ENCODE measurements at places on chromosomes 1 and 21.
A peak's percentile ranks its signal among the peaks of the same experiment; 100 is the strongest.

DNA sequence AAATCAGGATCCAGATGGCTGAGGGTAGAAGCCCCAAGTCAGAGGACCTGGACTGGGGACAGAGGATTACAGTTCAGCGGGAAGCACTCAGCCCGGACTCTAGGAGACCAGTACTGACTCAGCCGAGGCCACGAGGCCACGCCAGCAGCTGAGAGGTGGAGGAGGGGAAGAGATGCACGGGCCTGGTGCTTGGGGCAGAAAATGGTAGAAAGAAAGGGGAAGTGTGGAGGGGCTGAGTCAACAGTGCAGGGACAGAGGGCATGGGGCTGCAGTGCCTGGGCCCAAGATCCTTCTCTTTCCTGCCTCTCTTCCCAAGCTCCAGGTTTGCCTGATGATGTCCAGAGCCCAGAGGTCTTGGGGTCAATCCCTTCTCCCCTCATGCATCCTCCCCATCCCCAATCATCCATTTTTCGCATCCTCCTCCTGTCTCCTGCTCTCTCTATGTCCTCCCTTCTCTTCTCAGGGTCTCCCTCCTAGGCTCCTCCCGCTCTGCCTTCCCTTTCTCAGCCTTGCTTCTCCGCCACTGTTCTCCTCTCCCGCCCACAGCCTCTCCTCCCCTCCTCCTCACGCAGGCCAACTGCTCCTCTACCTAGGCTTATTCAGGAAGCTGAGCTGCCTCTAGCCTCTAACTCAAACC, 7.7 kb downstream of the ARHGEF2 start:
- H3K4me1 ChIP-seq = peaks cover 96% of the 10 kb centered on the region
- no peaks in the 10 kb centered on the region for H3K27me3 ChIP-seq
- H3K36me3 ChIP-seq = peaks cover 21% of the 10 kb centered on the region
- H3K4me3 ChIP-seq = no peak overlapping the region
- H3K27ac ChIP-seq = peak overlapping the region; percentile 56
- no peak for DNase-seq

DNA sequence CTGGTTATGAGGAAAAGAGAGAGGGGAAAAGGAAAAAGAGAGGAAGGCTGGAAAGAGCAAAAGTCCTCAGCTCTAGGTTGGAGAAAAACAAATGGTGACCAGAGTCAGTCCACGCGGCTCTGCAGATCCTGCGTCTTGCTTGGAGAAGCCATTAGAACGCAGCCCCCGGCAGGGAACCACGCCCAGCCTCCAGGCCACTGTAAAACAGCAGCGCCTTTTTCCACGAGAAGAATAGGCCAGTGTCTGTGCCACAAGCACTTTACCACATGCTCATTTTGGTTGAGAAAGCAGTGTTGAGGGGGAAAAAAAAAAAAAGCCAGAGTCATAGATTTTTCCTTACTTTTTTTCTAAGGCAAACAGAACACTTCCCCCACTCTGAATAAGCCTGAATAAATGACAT, 846.9 kb upstream of the ADAMTS5 start:
- no peaks in the 10 kb centered on the region for H3K36me3 ChIP-seq
- DNase-seq = no peak
- no peak overlapping the region for H3K27ac ChIP-seq
- no peaks in the 10 kb centered on the region for H3K4me1 ChIP-seq
- no peak overlapping the region for H3K4me3 ChIP-seq
- H3K27me3 ChIP-seq = no peaks in the 10 kb centered on the region

- H3K36me3 ChIP-seq = no peaks in the 10 kb centered on the region
- H3K4me3 ChIP-seq = no peak overlapping the region
- DNase-seq = no peak
- H3K27ac ChIP-seq = no peak overlapping the region
Measured at GRCh38 chr1:201050515-201051277, 27.2 kb upstream of the KIF21B start.

DNA sequence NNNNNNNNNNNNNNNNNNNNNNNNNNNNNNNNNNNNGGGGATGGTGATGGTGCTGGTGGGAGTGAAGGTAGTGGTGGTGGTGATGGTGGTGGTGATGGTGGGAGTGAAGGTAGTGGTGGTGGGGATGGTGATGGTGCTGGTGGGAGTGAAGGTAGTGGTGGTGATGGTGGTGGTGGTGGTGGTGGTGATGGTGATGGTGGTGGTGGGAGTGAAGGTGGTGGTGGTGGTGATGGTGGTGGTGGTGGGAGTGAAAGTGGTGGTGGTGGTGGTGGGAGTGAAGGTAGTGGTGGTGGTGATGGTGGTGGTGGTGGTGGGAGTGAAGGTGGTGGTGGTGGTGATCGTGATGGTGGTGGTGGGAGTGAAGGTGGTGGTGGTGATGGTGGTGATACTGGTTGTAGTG, 93.6 kb downstream of the CRYAA start:
- no peaks in the 10 kb centered on the region for H3K36me3 ChIP-seq
- no peak overlapping the region for H3K4me3 ChIP-seq
- no peaks in the 10 kb centered on the region for H3K4me1 ChIP-seq
- DNase-seq = no peak
- no peak overlapping the region for H3K27ac ChIP-seq

- no peak overlapping the region for H3K27ac ChIP-seq
- no peaks in the 10 kb centered on the region for H3K36me3 ChIP-seq
- DNase-seq = no peak
- peaks cover 5% of the 10 kb centered on the region for H3K4me1 ChIP-seq
- H3K4me3 ChIP-seq = no peak overlapping the region
Measured at GRCh38 chr1:197660389-197660788, 114.9 kb downstream of the DENND1B start.

DNA sequence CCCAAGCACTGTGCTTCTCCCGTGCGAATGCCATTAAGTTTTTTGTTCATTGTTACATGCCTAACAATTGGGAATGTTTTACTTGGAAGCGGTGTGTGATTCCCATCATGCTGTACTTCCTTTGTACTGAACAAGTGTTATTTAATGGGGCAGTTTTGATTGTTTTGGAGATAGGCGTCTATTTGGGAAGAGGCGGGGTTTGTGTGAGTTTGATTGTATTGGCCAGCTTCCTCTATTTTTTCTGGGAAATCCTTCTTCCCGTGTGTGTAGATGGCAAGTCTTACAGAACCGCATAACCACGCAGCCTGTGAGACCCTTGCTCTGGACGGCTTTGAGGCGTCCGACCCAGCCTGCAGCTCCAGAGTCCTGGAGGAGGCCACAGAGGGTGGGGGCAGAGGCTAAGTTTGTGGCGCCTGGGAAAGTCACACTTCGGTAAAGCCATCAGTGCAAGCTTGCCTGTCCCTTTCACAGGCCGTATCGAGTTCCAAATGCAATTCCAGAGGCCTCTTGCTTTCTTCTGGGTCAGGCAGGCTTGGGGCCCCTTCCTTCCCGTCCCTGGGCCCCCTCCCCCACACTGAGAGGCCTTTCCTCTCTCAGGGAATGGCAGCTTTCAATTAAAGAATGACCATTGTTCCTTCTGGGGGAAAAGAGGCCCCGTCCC, 210.3 kb downstream of the TOMM20 start:
- H3K36me3 ChIP-seq = no peaks in the 10 kb centered on the region
- H3K27ac ChIP-seq = no peak overlapping the region
- H3K4me3 ChIP-seq = no peak overlapping the region
